NCI-H69 (cell line): ENCODE measurements at places on chromosomes 16 and 17.

- DNase-seq = peak; percentile 99
Observed at GRCh38 chr17:44326861-44327444, 2.3 kb upstream of the SLC25A39 start.

- no peak for DNase-seq
Observed at GRCh38 chr16:85185303-85186100, 73.2 kb upstream of the CIBAR2 start.

- no peak for DNase-seq
Observed at GRCh38 chr16:68363658-68364521, 53.1 kb downstream of the PRMT7 start.

GRCh38 chr16:83882163-83882885, 16.6 kb upstream of the MLYCD start:
- DNase-seq = peak; percentile 27

GRCh38 chr16:81575834-81576233, 131.2 kb downstream of the CMIP start:
- DNase-seq = no peak

DNA sequence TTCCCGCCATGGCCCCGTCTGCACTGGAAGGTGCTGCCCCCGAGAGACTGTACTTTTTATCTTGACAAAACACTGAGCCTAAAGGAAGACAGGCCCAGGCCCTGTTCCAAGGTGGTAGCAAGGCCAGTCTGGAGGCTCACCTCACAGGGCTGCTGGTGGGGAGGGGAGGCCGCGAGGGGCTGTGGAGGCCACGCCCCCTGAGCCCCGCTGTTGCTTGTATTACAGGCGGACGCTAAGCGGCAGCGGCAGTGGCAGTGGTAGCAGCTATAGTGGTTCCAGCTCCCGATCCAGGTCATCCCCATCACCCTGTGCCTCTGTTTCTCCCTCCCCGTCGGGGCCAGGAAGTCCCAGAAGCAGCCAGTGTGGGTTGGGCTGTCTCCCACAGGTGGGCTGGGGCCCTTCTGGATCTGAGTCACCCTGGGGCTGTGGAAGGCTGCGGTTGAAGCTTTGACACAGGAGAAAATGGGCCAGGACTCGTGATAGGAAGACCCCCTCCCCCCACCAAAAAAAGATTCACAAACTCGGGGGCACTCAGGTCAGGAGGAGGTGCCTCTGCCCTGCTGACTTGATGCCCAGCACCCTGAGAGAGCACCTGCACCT, 13.3 kb upstream of the IL17C start:
- no peak for DNase-seq

DNA sequence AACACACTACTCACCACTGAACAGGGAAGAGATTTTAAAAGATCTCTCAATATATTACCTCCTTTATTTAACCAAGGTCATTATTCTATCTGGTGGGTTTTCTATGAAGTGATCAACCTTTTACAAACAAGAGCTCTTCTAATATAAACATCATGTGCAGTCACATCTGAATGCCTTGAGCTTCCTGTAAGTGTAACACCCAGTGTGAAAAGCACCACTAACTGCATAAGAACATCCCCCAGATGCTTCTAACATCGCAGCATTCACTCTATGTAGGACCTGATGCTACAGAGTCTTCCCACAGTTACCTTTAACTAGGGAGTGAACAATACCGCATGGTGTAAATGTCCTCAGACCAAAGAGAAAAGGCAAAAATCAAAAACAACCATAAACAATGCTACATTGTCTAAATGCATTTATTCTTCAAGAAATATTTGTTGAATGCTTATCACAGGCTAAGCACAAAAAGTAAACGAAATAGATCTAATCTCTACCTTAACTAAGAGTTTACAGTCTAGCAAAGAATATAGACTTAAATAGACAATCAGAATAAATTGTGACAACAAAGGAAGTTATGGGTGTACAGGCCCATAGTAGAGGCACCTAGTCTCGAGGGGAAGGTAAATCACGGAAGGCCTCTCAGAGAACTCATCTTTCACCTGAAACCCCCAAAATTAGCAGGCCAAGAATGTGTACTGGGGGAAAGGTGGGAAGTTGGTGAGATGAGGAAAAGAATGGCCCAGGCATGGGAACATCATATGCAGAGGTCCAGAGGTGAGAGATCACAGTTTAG, 16.2 kb downstream of the SKAP1 start:
- no peak for DNase-seq

DNA sequence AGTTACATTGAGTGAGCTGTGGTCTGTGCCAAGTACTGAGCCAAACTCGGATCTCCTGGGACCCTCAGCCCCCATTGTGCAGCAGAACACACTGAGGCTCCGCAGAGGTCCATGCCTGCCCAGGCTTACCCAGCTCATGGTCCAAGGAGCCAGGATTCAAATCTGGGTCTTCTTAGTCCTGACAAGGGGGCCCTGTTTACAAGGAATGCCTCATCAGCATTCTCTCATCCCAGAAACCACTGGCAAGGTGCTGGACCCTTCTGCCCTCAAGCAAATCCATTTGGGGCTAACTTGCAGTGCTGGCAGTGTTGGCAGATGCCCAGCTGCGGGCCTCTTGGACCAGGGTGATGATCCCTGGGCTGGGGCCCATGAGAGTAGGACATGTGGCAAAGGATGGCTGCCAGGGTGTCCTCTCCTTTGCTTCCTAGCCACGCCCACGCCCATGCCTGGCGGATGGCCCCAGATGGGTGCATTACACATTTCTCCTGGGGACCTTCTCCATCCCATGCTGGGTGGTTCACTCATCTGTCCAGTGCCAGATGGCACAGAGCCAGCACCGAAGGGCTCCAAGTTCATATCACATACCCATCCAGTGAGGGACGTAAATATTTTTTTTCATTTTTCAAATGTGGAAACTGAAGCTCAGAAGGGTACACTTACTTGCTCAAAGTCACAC, 117.7 kb downstream of the CMIP start:
- no peak for DNase-seq

- DNase-seq = no peak
Observed at GRCh38 chr16:88385831-88386815, 3.4 kb downstream of the ZNF469 start.

GRCh38 chr17:32156656-32157055, 14.4 kb downstream of the RHOT1 start:
- DNase-seq = peak; percentile 18

- DNase-seq = no peak
Observed at GRCh38 chr17:10713318-10713717, 15.9 kb downstream of the ADPRM start.

DNA sequence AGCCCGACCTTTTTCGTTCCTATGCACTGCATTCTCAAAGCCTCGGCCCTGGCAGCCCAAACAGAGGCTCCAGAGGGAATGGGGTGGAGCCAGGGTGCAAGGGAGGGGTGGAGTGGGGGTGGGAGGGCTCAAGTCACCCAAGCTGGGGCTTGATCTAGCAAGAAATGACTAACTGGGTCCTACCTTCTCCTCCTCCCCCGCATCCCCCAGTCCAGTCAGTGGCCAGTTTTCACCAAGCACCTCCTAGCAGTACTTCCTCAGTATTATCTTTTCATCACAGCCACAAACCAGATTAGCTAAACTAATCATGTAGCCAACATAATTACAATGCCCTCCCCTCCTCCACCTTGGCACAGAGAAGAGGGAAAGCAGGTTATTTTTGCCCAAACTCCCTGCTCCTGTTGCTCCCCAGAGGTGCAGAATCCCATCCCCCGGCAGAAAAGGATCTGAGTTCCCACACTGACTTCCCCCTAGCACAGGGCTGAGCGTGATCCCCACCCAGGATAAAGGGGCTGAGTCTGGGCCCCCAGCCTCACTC, 2.2 kb downstream of the JUP start:
- no peak for DNase-seq

GRCh38 chr17:50219342-50219741, 17.9 kb upstream of the COL1A1 start:
- DNase-seq = no peak

DNA sequence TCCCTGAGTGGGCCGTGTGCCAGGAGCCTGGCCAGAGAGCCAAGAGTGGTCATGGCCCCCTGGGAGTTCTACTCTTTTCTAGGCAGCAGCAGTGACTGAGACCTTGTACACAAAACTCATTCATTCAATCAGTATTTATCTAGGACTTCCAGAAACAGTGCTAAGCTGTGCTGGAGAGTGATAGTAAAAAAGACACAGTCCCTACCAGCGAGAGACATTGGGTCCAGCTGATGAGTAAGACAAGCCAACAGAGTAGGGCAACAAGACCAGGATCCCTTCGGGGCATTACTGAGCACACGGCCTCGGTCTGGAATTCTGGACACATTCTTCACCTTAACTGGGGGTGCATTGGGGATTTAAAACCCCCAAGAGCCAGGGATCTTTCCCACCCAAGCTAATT, 20.2 kb downstream of the CBX4 start:
- DNase-seq = no peak

DNA sequence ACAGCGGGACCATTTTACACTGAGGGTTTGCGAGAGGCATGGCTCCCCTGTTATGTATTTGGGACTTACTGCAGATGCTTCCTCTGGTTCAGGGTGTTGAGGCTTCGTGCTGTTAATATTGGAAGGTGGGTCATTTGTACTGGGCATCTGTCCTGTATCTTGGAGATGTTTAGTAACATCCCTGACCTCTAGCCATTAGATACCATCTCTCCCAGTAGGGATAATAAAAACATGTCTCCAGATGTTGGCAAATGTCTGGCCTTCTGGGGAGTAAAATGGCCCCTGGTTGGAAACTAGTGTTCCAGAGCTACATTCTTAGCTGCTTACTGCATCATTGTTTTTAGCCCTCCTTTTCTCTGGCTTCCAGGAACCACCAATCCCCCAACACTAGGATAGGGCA, 388.0 kb downstream of the WWOX start:
- no peak for DNase-seq

- no peak for DNase-seq
Observed at GRCh38 chr17:15263680-15264079, 1.4 kb downstream of the PMP22 start.

- no peak for DNase-seq
Observed at GRCh38 chr17:19443148-19443547, 32.1 kb downstream of the RNF112 start.

- no peak for DNase-seq
Observed at GRCh38 chr17:29561554-29562517, 5.0 kb downstream of the ABHD15 start.

GRCh38 chr16:17177242-17177958, 293.4 kb downstream of the XYLT1 start:
- DNase-seq = no peak

GRCh38 chr16:1287982-1288670, 21.3 kb upstream of the UBE2I start:
- peak; percentile 44 for DNase-seq

DNA sequence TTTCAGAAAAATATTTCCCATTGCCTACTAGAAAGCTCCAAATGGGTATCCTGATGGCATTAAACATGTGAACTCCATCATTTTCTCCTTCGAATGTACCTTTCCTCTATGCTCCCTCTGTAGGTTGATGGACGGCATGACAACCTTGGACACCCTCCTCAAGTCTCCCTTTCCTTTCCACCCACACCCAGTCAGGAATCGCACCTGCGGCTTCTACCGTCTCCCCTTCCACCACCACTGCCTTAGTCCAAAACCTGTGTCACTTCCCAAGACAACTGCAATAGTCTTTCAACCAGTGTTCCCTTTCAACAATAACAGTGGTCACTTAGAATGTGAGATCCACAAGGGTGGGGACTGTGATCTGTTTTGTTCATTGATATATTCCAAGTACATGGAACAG, 233.1 kb upstream of the AXIN2 start:
- peak; percentile 58 for DNase-seq

DNA sequence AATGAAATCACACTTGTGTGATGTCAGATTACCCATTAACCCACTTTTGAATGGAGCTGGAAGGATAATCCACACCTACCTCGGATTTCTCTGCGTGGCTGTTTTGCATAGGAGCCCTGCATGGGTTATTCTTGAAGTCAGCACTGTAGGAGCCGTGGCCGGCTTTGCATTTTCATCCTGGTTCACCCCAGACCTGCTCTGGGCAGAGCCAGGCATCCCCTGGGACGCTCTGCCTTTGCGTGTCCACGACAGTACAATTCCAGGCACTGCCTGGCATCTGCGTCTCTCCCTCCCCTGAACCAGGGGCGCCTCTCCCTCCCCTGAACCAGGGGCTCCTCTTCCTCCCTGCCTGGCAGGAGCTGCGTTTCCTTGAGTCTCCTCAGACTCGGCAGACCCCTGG, 29.7 kb upstream of the ZNF750 start:
- DNase-seq = no peak

- DNase-seq = peak; percentile 27
Observed at GRCh38 chr16:27237219-27238015, 31.2 kb downstream of the NSMCE1 start.
